ENCODE measurements at places on chromosomes 16 and 17. TPM values are rescaled to one million over a fixed set of nuclear protein-coding genes. Genes with fewer than 3 reads are reported as not detected.
A peak's percentile ranks its signal among the peaks of the same experiment; 100 is the strongest.

- peak; percentile 31 for DNase-seq
These were observed 1.2 kb downstream of the DDX5 start for GRCh38 chr17:64504769-64505339.

- DNase-seq: no peak
These were observed 35.3 kb upstream of the HELZ start for GRCh38 chr17:67280279-67280678.

DNA sequence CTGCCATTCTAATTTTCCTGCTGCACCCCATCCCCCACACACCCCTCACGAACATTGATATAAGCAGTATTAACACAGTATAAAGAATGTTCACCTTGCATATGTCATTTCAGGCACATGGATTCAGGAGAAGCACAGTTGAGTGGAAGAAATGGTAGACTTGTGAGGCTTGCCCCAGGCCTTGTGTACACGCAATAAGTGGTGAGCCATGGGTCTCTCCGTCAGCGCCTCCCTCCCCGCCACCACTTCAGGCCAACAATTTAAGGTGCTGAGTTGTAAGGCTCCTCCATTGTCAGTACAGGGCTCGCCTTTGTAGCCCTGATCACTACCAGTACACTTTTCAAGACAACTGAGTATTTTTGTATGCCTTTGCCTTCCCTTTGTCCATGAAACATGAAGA is 12.2 kb upstream of the CLEC18C start:
- no peak for DNase-seq

GRCh38 chr16:6206080-6206479 is 1108.5 kb upstream of the EEF2KMT start:
- no peak for DNase-seq

The MARVELD3 gene
- total RNA-seq: 14.6 TPM

The CA4 gene
- total RNA-seq: not detected

GRCh38 chr17:17528696-17529652 is 32.8 kb upstream of the RASD1 start:
- DNase-seq: no peak

DNA sequence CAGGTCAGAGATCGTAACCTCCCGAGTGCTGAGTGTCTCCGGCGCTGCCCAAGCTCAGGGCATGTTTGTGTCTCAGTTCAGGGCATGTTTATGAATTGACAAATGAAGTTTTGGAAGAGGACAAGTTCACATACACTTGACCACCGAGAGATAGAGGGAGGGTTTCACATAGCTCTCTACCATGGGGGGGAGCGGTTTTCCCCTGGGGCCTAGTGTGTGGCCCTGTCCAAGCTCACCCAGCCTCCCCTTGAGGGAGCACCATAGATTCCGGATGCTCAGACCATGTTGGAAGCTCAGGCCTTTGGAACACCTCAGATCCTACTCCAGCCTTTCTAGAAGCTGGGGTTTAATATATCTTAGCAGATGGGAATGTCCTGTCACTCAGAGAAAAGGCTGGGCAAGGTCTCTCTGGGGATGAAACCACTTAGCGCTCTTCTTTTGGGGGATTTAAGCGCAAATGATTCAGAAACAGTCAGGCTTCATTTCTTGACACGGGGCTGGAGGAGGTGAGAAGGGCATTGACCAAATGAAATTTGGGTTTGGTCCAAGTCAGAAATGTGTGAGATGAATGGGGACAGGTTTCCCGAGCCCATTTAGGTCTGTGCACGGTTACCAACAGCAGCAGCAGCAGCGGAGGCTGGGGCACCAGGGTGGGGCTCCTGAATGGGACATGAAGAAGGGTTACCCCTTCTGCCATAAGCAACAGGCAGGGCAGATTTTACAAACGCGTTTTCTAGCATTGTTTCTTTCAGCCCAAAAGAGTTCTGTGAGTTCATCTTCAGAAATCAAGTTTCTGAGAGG is 96.6 kb downstream of the METRNL start:
- no peak for DNase-seq

- DNase-seq: peak; percentile 74
These were observed 16.7 kb downstream of the GNGT2 start for GRCh38 chr17:49193513-49194296.

GRCh38 chr17:19833914-19834313 is 33.8 kb downstream of the ULK2 start:
- DNase-seq: no peak

- DNase-seq: no peak
These were observed 22.0 kb downstream of the PSME3IP1 start for GRCh38 chr16:57163842-57164241.

The XYLT1 gene
- total RNA-seq: not detected

The HS3ST4 gene
- not detected for total RNA-seq

DNA sequence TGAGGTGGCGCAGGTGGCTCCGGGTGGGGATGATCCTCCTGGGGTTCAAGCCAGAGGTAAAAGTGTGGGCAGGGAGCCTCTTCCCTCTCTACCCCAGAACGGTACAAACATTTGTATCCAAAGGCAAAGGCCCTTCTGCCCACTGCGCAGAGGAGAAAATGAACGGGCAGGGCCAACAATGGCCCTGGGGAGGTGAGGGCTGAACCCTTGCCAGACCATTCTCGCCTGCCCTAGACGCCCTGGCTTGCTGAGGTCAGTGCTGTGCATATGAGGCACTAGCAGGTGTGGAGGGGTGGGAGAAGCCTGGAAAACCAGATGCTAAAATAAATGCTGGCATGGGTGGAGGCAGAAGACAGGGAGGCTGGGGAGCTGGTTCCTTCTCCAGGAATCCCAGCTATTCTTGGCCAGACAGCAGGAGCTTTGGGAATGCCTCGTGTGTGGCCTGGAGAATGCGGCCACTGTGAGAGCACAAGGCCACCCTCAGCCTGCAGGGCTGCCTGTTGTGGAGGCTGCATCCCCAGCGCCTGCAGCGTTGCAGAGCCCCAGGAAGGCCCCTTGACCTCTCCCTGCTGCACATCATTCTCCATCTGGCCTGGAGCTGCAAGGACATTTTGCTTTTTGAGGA is 4.5 kb downstream of the C17orf50 start:
- no peak for DNase-seq

DNA sequence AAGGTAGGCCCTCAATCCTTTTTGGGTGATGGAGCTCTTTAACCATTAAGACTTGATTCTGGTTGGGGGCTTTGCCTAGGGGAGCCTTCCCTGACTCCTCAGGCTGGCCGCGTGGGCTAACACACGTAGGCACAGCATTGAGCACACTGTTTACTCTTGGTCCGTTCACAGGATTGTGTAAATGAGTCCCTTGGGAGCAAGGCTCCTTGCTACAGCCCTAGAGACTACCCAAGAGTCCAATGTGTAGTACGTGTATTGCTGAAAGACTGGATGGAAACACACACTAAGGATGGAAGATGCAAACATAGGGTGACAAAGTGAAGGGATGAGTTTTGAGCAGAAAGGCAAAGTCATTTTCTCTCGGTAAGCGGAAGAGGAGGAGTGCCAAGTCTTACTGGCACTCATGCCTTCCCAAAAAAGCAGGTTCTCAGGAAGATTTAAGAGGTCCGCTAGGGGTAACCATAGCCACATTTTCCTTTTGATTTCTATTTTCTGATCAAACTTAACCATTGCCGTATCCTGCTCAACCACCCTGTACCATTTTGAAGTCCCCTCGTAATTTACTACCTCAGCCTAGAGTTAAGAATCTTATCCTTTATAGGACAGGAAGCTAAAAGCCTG is 911 bp upstream of the ITGA2B start:
- no peak for DNase-seq

The RAB26 gene
- total RNA-seq: 4.6 TPM

- DNase-seq: peak; percentile 56
These were observed 27.2 kb downstream of the MAP2K4 start for GRCh38 chr17:12047681-12048376.

The SLFN14 gene
- total RNA-seq: not detected

The ADAP2 gene
- 2.5 TPM for total RNA-seq

GRCh38 chr16:81496742-81497141 is 52.1 kb downstream of the CMIP start:
- DNase-seq: no peak

DNA sequence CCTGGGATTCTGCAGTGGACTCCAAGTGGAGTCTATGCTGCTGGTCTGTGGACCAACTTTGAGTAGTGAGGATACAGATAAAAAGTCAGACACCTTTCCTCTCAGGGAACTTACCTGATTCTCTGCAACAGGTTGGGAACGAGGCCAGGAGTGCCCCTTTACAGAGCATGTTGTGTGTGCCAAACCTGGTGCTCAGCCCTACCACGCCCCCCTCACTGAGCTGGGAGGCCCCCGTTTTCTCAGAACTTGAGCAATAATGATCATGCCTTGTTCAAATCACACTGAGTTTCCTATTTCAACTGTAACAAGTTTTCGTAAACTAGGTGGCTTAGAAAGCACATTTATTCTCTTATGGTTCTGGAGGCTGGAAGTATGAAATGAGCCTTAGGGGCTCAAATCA is 182.0 kb downstream of the COPRS start:
- no peak for DNase-seq

The HIC1 gene
- 2.0 TPM for total RNA-seq

The LLGL2 gene
- 122 TPM for total RNA-seq

The DNAAF8 gene
- 1.2 TPM for total RNA-seq

The CEMP1 gene
- 0.46 TPM for total RNA-seq

- no peak for DNase-seq
These were observed 52.6 kb upstream of the TRAP1 start for GRCh38 chr16:3769942-3770341.

- DNase-seq: peak; percentile 95
These were observed 52.5 kb upstream of the WSB1 start for GRCh38 chr17:27241346-27241946.

The NPIPA8 gene
- not detected for total RNA-seq

GRCh38 chr17:78897664-78898047 is 5.3 kb downstream of the CEP295NL start:
- DNase-seq: no peak

DNA sequence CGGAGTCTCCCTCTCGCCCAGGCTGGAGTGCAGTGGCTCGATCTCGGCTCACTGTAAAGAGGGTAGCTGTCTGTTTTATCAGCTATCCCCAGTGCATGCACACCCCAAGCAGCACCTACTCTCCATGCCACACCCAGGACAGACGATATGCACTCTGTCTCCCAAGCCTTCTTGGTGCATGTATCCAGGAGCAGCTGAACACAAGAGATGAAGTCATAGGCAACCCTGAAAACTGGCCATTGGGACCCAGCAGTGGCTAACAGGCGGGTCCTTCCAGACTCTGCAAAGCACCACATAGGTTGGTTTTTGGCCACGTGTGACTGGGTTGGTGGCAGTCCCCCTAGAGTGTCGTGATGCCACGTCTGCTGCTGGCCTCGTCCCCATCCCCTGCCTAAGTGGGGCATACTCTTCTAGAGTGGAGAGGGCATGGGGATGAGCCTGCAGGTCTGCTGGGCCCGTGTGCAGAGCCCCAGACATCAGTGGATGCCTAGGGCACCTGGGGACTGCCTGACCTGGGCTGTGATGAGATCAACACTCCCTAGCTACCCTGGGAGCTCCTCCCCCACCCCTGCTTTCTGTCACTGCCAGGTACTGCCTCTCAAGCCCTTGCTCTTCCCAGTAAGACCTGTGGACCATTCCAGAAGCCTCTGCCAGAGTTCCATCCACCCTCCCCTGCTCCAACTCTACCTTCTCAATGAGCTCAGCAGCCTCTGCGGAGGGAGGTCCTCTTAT is 9.3 kb downstream of the PDE6G start:
- no peak for DNase-seq

The PRSS53 gene
- 5.8 TPM for total RNA-seq

DNA sequence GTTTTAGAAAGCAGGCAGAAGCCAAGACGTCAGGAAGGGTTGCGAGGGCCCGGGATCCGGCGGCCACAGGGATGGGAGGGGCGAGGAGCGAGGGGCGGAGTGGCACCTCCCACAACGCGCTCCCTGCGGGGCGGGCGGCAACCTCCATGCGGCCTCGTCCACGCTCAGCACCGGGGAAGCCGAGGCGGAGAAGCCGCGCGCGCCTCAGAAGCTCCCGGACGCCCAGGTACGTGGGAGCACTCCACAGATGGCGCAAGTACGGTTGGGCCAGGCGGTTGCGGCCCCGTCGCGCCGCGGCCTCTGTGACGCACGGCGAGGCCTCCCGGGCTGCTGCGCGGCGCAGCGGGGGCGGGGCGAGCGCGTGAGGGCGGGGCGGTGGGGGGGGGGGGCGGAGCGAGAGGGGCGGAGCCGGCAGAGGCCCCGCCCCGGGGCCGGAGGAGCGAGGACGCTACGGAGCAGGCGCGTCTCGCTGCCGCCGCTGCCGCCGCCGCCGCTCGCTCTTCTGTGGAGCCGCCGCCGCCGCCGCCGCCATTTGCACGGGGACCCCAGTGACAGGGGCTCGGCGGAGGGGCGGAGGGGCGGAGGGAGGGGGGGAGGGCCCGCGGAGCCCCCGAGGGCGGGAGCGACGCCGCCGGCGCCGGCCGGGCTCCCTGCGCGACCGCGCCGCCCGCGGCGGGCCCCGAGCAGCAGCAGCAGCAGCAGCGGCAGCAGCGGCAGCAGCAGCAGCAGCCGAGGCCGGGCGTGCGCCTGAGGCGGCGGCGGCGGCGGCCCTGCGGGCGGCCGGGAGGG is at the start of gene TENT4B:
Gene TENT4B (plus strand): TSS at position 500 of the 789 bp plus-strand sequence. CDS start 316 bp downstream, outside the sequence.
- DNase-seq: peak; percentile 57

DNA sequence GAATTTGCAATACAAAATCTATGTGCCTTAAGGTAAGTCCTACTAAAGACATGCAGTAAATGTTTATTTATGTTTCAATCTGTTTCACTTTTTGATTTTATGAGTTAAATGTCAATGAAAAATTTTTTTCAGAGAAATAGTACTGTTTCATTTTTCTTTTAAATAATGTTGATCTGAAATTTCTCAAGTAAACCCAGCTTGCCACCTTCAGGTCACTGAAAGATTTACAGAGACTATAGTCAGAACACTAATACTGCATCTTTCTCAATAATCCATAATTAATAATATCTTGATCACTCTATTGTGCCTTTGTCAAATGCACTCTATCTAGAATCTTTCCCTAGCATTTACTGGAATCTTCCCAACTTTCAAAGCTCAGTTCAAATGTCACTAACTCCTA is 6.5 kb upstream of the DHX40 start:
- DNase-seq: peak; percentile 33

The HOXB4 gene
- total RNA-seq: 0.22 TPM

- DNase-seq: peak; percentile 45
These were observed 768 bp upstream of the TBX6 start for GRCh38 chr16:30092373-30093010.

DNA sequence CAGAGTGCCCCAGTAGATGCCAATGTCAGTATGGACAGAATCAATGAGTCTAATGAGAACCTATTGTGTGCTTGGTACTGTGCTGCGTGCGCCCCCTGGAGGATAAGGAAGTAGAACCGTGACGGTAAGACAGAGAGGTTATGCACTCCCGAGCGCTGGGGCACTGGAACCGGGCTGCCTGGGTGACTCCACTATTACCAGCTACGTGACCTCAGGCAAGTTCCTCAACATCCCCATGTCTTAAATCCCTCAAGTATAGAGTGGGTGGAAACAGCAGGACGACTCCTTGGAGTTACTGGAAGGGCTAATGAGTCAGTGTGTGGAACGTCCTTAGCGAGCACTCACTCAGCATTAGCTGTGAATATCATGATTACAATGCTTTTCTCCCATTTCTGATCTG is 16.2 kb downstream of the CHST4 start:
- peak; percentile 6 for DNase-seq
